ENCODE measurements at places on chromosomes 4 and X.

DNA sequence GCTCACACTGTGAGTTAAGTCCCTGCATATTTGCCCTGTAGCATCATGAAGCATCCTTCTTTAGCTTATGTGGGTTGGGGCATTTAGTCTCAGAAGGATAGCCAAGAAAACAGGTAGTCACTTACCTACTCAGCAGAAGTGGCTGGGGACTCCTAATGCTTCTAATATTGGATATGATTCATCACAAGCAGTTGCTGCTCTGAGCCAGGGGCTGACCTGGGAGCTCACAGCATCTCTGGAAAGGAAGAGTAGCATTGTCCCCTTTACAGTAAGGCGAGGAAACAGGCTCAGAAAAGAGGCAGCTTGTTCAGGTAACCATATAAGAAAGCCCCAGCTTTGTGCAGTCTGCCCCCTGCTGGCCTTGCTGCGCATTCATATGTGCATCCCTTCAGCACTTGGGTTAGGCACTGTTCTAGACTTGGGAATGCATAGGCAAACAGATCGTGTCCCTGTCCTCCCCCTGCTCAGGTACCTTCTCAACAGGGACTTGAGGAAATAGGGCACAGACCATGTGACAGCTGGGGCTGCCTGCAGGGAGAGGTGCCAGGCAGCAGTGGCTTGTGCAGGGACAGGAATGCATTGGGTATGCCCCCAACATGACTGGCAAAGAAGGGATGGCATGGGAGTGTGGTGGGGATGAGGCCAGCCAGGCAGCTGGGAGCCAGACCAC is 35.7 kb upstream of the TBC1D14 start:
- DNase-seq, result no peak

DNA sequence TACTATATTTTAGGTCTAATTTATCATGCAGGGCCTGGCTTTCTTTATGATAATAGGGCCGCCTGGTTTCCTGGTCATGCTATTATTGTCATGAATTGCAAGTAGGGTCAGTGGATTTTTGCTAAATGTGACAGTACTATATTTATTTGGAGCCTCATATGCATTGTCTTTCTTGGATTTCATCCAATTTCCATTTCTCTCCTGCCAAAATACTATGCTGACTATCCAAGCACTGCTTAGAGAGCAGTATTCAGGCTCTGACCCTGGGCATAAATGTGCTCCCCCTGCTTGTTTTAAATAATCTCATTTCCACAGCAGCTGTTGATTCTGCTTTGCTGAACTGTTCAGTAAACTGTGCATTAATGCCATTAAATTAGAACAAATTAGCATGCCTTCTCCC is 269.3 kb downstream of the GPM6A start:
- DNase-seq, result no peak

GRCh38 chrX:136766785-136767103 is 14.0 kb downstream of the ARHGEF6 start:
- no peak for DNase-seq

DNA sequence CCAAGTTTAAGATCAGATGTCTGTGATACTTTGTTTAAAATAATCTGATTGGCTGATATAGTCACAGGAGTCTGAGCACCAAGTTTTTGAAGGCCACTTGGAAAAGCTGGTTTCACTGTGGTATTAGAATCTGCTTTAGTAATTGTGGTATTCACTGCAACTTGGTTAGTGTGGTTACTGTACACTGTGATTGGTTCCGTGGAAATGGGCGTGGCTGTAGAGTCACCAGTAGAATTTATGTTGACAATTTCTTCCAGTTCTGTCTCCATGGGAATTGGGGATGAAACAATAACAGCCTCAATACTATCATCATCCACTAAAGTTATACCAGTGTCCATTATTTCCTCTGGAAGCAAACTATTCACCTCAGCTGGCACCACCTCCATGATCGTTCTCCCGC is 26.2 kb downstream of the LIN54 start:
- DNase-seq, result no peak

GRCh38 chr4:89653012-89653411 is 183.9 kb downstream of the SNCA start:
- no peak for DNase-seq

- no peak for DNase-seq
Measured at GRCh38 chrX:40832723-40833122, 97.4 kb upstream of the MED14 start.

DNA sequence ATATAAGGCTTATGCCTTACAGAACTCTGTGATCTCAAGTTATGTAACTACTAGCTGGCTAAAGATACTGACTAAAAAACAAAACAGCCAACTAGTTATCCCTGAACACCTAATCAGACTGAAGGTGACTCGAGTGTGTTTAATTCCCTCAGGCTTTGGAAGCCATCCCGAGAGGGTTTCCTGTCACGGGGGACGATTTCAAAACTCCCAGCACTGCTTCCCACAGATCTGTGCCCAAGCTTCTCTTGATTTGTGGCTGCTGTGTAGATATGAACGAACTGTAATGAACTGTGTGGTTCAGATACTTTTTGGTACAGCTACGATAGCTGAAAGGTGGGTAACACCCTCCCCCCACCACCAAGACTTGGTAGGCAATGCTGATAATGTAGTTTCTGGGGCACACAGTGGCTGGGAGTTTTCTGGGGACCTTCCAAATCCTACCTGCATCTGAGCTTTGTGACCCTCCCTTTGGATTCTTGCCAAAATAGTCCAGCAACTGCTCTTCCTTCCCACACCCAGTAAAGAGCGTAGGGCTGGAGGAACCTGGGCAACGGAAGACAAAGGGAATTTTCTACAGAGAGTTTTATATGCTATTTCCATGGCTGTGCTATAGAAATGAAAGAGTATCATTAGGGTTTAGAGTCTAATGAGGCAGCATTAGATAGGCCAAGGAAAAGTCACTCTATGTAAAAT is 148.8 kb downstream of the MGST2 start:
- DNase-seq, result no peak

DNA sequence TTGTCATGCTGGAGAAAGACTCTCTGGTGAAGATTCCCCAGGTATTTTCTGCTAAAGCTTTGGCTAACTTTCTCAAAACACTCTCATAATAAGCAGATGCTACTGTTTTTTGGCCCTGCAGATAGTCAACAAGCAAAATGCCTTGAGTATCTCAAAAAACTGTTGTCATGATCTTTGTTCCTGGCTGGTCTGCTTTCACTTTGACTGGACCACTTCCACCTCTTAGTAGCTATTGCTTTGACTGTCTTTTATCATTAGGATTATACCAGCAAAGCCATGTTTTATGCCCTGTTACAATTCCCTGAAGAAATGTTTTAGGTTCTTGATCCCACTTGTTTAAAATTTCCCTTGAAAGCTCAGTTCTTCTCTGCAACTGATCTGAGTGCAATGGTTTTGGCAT is 231.5 kb downstream of the SLC7A11 start:
- no peak for DNase-seq

DNA sequence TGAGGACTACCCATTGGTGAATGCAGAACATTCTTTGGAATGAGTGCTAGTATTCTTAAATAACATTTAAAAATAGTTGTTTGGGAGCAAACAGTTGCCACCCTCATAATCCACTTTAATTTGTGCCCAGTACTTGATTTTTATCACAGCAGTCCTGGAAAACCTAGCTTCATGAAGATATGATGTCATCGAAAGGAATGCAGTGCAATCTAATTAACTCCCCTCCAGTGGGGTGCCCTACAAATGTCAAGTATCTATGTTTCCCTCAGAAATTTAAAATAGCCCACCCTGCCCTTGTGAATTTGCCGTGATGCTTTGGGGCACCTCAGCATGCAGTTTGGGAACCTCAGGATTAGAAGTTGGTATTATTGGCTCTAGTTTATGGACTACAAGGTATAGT is 5.4 kb downstream of the RAB9A start:
- no peak for DNase-seq

- DNase-seq, result no peak
Measured at GRCh38 chr4:144223661-144224060, 83.1 kb upstream of the GYPA start.

DNA sequence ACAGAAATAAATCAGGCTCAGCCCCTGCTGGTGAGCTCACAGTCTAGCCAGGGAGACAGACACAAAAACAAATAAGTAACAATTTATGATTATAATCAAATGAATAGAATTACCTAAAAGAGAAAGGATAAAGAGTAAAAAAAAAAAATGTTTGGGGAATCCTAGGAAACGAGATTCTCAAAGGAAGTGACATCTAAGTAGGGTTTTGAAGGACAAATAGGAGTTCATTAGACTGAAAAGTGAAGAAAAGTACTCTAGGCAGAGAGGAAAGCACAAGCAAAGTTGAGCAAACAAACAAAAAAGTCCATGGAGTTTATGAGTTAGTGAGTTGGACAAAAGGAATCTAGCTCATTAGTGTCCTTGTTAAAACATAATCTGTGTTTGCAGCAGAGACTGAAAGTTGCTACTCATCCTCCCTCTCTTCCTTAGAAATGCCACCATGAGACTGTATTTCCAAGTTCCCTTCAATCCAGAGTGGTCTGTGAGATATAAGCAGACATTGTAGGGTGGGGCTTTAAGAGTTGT is 145.6 kb downstream of the SPATA18 start:
- DNase-seq, result no peak

GRCh38 chrX:79287724-79288123 is 79.4 kb downstream of the ITM2A start:
- no peak for DNase-seq

- DNase-seq, result no peak
Measured at GRCh38 chr4:54384152-54384551, 155.1 kb downstream of the PDGFRA start.

DNA sequence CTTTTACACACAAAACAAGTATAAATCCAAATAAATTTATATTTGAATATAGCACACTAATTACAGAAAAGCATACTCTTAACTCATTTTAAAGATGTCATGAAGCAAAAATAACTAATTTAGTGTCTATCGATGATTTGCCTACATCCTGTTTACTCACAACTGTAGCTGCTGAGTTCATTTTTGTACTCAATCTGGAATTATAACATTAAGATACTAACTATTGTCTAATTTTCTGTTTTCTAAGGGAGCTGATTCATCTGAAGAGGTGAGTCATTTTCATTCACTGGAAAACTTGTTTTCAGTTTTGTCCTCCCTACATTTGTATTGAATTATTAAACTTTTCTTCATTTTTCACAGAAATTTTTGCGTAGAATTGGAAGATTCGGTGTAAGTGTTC is 3.7 kb downstream of the STATH start:
- no peak for DNase-seq

DNA sequence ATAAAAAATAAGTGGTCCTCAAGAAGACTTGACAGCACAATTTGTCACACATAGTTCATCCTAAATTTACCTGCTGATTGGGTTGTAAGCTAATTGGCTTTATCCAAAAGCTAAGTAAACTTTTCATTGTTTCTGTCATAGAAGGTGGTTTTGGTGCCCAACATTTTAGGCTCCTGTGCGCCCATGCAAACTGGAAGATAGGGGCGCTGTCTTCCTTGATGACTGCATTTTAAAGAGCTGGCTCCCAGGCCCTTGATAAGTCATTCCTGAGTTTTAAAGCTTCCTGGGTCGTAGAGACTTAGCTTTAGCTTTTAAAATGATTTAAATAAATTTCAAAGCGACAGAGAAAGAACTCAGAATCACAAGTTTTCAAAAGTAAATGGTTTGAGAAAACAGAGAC is 625.4 kb upstream of the GALNT7 start:
- no peak for DNase-seq

- DNase-seq, result no peak
Measured at GRCh38 chrX:39811376-39811775, 286.4 kb downstream of the BCOR start.

- DNase-seq, result no peak
Measured at GRCh38 chr4:120568731-120569130, 353.8 kb downstream of the PRDM5 start.

- DNase-seq, result no peak
Measured at GRCh38 chrX:22534643-22535042, 261.9 kb downstream of the CBLL2 start.

- no peak for DNase-seq
Measured at GRCh38 chr4:151455212-151455611, 46.2 kb downstream of the FHIP1A start.

DNA sequence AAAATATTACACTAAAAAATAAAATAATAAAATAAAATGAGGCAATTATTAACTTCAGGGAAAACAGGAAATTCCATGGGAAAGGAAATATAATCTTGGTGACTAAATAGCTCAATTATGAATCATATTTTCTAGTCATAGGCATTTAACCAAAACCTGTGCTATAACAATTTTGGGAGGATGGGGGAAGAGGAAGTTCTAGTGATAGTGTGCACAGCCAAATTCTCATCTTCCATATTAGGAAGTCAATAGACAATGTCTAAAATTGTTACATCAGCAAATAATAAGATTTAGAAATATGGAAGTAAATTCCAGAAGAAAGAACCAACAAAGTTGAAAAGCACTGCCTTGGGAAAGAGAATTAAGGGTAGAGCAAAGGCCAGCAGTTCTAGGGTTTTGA is 2.8 kb downstream of the AWAT2 start:
- no peak for DNase-seq

GRCh38 chrX:20571611-20572010 is 304.9 kb upstream of the RPS6KA3 start:
- no peak for DNase-seq

GRCh38 chr4:3322059-3322550 is 29.3 kb downstream of the RGS12 start:
- no peak for DNase-seq
